Hippocampal formation (tissue), 2 donors: ENCODE measurements at places on chromosomes 3 and 15.

DNA sequence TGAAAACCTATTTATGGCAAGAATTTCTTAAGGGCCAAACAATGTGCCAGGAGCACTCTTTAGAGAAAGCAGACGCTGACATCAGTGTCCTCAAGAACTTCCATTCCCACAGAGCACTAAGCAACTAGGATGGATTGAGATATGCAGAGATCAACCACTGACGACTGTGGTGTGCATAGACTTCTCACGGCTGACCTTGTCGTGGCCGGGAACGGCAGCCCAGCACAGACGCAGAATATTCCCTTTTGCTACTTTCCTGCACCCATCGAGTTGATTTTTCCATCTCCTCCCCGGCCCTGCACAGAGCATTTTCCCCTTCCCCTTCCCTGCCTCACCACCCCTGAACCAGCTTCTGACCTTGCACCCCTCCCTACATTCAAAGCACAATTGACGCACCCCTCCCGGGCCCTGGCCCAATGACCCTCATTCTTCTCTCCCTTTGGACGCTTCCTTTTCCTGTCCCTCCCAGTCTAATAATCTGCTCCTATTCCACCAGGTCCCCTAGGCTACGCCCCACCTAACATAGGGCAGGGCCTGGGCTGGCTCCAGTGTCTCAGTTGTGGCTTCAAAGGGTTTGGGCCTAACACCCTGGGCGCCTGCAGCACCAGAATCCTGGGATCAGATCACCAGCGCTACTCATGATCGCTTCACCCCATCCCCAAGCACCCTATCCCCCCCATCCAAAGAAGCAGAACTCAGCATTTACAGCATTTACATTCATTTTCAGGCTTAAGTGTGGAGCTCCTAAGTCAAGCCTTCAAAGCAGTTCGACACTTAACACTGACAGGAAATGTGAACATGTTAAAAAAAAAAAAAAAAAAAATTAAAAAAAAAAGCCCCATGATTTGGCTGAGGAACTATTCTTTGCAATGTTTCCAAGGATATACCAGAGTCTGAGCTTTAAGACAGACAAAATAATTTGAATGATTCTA is 151.2 kb downstream of the FOXP1 start:
- no peak for DNase-seq

DNA sequence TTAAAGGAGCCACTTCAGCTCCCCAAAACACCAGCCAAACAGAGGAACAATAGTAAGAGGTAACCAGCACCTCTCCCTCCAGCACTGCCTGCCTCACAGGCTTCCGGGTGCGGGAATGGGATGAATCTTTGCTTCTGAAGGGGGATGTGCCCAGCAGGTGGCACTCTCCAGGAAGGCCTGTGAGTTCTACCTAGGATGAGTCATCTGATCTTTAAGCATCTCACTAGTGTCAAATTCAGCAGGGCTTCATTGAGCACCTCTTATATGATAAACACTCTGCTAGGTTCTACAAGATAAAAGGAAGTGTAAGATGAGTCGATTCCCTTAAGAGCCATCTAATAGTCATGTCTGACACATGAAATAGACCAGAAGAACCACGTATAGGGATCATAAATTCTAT is 237.4 kb upstream of the UMPS start:
- no peak for DNase-seq

- DNase-seq = no peak
These were observed 295.8 kb upstream of the LRRN1 start for GRCh38 chr3:3503411-3503810.

DNA sequence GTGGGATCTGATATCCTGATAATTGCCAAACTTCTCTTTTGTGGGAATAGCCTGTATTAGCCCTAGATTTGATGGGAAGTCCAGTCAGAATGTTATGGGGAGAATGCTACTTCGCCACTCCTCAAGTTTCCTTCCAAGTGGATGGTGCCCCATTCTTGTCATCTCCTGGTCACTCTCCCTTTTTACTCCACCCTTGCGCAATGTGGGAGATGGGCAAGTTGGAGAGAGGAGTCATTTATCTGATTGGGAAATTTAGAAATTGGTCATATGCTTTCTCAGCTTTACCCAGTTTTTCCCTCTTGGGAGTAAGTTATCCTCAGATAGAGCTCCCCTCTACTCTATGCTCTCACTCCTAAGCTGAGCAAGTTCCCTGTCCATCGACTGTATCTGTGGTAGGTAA is 14.4 kb downstream of the FANCD2OS start:
- no peak for DNase-seq

DNA sequence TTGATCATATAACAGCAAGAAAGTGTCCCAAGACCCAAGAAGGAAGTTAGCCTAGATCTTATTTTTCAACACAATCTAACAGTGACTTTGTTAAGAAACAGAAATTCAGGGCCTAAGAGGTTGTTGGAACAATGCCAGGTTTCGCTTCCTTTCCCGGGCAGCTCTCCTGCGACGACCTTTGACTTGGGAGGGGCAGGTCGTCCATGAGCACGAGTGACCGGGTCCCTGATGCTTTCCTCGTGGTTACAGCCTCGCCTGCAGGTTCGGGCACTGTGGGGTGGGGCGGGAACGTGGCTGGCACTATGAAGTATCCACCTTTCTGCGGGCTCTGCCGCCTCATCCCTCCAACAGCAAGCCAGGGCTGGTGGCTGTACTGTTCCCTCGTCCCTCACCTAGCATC is 90.1 kb upstream of the RGMA start:
- DNase-seq = no peak

GRCh38 chr3:72452745-72453144 is 395.5 kb downstream of the SHQ1 start:
- no peak for DNase-seq

DNA sequence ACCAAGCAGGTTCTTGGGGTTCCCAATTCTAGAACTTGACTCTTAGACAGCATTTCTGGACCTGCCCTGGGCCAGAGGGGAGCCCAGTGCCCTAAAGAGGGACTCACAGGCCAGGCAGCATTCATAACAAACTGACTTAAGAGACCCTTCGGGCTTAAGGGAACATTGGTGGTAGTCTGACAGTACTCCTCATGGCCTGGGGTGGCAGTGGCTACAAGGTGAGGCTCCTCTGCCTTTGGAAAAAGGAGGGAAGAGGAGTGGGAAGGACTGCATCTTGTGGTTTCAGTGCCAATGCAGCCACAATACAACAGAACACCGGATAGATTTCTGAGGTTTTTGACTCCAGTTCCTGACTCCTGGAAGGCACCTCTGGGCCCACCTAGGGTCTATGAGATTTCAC is 172.2 kb upstream of the STRIT1 start:
- no peak for DNase-seq

DNA sequence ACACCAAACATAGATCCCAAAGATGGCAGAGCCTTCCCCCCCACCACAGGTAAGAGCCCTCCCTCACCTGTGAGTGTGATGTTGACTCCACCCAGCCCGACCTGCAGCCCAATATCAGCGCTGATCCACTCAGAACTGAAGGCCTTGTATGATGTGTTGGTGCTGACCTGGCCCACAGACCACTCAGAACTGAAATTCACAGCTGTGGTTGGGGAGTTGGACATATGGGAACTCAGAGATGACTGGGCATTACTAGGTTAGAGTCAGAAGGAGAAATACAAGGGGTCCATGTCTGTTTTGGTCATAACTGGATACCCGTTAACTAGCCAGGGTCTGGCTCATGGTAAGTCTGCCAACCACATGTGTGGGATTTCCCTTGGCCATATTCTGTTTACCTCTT is 6.9 kb downstream of the DUOXA2 start:
- no peak for DNase-seq

DNA sequence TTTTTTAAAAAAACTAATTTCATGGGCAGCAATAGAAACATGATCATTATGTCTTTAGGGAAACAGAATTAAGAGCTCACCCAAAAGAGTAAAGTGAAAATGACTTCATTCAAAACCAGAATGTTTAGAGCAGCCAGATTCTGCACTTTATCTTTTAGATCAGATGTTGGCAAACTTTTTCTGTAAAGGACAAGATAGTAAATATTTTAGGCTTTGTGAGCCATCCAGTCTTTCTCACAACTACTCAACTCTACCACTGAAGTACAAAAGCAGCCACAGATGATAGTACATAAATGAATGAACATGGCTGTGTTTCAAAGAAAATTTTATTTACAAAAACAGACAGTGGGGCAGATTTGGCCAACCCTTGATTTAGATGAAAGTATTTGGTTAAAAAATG is 84.5 kb downstream of the SETD2 start:
- no peak for DNase-seq

- DNase-seq = no peak
These were observed 605.0 kb downstream of the NLGN1 start for GRCh38 chr3:174002543-174002942.

GRCh38 chr3:43093006-43093405 is 12.9 kb downstream of the POMGNT2 start:
- no peak for DNase-seq
